ENCODE measurements at places on chromosomes 4 and X.

- no peak for DNase-seq
These were observed 233.8 kb upstream of the CPEB2 start for GRCh38 chr4:14768449-14768848.

GRCh38 chrX:23052324-23052723 lies 52.6 kb downstream of the DDX53 start:
- DNase-seq: no peak

DNA sequence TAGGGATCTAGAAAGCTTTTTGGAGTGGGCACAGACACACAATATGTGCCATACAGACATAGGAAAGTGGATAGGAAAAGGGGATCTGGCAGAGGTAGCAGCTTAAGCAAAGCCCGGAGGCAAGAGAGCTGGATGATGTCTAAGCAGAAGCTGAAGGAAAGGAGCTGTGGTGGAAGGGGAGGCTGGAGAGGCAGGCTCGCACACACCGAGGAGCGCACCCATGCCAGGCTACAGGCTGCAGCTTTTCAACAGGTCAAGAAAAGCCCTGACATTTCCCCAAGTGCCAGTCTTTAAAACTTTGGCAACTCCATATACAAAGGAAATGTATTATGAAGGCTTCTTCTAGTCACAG lies 67.4 kb downstream of the SOWAHB start:
- DNase-seq: no peak

DNA sequence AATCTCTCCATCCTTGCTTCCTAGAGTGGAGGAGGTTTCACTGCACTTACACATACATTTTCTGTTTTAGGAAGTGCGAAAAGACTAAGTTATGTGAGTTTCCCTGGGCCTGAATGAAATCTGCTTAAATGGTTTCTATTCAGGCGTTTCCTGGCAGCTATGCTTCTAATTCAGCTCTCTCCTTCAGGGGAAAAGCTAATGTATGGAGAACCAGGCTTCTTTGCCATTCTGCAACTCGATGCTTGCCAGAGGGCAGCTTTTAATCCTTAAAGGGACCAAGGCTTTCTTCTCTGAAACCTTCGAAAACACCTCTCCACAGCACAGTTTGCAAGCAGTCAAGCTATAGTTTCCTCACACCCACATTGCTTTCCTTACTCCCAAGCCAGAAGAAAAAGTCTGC lies 89.5 kb upstream of the ARX start:
- DNase-seq: no peak

- DNase-seq: no peak
These were observed 163.6 kb upstream of the ANK2 start for GRCh38 chr4:112885897-112886296.

DNA sequence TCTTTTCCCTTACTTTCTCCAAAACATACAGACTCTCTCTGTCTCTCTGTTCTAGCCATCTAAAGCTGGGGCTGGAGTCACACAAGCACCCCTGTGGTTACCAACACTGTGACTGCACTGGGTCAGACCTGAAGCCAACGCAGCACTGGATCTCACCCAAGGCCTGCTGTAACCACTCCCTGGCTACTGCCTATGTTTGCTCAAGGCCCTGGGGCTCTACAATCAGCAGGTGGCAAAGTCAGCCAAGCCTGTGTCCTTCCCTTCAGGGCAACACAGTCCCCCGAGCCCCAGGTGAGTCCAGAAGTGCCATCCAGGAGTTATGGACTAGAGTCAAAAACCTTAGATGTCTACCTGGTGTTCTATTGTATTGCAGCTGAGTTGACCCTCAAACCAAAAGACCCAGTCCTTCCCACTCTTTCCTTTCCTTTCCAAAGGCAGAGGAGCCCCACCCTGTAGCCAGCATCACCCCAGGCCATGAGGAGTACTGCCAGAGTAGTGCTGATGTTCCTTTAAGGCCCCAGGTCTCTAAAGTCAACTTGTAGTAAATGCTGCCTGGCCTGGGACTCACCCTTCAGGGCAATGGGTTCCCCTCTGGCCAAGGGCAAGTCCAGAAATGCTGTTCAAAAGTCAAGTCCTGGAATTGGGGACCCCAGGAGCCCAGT lies 58.8 kb upstream of the RAP2C start:
- no peak for DNase-seq

DNA sequence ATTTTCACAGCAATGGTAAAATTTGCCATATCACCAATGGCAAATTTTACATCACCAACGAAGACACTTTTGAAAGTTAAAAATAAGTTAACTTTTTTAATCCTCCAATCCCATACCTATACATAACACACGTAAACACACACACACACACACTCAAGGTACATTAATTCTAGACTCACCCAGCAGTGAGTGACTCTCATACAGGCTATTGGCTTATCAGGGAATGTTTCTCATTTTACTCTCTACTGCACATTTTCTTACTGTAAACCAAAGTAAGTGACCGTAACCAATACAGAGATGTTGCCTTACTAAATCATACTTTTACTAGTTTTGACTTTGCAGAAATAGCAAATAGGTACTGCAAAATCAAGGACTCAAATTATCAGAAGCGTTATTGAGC lies 2.3 kb downstream of the VEGFC start:
- no peak for DNase-seq

- DNase-seq: no peak
These were observed 45.5 kb downstream of the PPP1R2C start for GRCh38 chrX:42732506-42732905.

DNA sequence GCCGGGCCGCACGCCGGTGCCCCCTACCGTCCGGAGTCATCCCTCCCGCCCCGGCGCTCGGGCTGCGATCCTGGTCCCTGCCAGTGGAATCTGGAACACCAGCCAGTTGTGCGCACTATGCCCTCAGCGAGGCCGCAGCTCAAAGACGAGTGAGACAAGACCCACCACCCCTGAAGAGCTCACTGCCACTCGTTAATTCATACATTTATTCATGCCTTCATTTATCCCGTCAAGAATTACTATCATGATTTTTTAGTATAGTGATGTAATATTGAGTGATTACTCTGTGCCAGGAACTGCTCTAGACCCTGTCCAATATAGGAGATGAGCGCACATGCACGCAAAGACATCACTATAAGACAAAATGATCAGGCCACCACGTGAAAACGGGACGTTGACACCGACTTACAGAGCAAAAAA lies 247 bp upstream of the PPA2 start:
- DNase-seq: no peak

Measured in NCI-H526 treated with DMSO at 0.1 percent for 48 hours (cell line).